ENCODE measurements at places on chromosomes 16 and 17.

DNA sequence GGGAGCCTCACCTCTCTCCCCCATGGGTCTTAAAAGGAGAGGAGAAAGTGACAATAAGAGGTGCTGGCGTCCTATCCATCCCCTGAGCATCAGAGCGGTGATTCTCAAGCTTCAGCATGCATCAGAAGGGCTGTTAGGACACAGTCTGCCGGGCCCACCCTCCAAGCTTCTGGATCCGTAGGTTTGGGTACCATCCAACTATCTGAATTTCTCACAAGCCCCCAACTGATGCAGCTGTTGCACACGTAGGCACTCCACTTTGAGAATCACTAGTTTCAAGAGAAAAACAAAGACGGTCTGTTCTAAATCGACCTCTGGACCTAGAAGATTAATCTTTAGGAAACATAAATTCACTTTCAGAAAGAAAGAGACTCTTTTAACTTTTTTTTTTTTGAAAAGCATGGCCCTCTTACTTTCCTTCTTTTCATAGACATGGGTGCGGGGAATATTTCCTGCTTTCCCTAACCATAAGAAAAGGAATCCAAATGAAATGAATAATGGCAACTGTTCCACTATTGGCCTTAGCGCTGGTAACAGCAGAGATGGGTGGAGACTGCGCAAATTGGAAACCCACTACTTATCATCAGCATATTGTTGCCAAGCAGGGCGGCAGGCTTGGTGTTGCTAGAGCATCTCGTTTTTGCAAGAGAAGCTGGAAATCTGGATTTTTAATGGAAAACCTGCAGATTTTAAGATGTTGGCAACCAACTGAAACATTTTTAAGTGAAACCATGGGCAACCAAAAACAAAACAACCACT is 144.4 kb downstream of the GAS7 start:
- no peak for DNase-seq

GRCh38 chr16:50837324-50837723 is 95.4 kb downstream of the CYLD start:
- DNase-seq: no peak

- DNase-seq: no peak
Observed at GRCh38 chr17:57441270-57441600, 184.9 kb downstream of the MSI2 start.

- no peak for DNase-seq
Observed at GRCh38 chr17:68532826-68533225, 20.6 kb downstream of the PRKAR1A start.

GRCh38 chr16:1729445-1729844 is 23.4 kb downstream of the MAPK8IP3 start:
- DNase-seq: no peak
